ENCODE measurements at places on chromosomes 16 and 17.
A peak's percentile ranks its signal among the peaks of the same experiment; 100 is the strongest.

DNA sequence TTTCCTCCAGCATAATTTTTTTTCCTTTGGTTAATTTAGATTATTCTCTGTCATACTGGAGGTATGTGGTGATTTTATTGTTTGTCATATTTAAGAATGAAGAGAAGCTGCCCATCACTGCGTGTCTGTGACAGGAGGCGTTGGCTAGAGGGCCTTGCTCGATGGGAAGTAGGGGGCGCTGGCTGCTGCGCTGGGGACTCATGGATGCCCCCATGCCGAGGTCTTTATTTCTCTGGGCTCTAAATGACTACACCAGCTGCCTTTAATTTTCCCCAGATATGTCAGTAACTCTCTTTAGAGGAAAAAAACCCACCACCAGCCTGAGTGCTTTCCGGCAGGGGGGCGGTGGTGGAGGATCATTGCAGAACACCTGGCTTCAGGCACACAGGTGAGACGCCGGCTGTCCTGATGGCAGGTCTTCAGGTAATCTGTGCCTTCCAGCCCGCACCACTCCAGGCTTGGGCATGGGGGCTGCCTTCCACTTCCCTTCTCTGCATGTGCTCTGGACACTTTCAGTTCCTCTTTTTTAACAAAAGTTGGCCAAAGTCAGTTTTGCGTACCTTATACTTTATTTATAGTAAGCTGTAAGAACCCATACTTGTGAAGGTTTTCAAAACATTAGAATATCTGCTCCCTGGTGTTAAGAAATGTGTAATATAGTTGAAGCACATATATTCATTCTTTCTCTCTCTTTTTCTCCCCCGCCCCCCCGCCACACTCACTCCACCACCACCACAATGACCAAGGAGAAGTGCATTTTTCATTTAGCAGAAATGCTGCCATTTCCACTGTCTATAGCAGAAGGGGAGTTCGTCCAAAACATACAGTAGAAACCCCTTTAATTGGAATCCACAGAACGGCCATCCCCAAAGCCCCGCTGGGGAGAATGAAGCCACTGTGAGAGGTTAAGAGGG lies 192.7 kb downstream of the RPTOR start:
- DNase-seq = no peak

GRCh38 chr16:18800775-18801144 lies 589 bp downstream of the ARL6IP1 start:
- DNase-seq = no peak

DNA sequence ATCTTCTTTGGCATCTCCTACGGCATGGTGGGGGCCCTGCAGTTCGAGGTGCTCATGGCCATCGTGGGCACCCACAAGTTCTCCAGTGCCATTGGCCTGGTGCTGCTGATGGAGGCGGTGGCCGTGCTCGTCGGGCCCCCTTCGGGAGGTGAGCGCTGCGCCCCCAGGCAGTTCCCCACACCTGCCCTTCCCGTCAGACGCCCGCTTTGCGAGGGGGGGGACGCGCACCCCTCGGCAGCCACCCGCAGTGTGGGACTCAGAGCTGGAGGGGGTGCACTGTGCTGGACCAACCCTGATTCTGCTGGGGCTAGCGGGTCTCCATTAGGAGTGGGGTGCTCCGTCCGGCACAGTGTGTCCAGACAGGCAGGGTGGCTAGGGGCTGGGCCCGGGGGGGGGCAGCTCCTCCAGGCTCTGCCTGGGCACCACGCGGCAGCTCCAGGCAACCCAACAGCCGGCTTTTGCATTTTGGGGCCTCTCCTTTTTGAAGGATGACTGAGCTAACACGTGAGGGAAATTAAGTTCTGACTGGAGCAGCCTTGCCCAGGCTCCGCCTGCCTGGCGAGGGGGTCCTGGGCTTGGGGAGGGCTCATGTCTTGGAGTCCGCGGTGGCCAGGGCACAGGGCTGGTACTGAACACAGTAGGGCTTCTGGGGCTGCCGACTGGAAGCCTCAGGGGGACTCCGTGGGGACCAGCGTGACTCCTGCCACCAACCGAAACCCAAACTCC lies 9.1 kb downstream of the SLC16A3 start:
- no peak for DNase-seq

- no peak for DNase-seq
Measured at GRCh38 chr17:29347831-29348629, 42.1 kb upstream of the TAOK1 start.

DNA sequence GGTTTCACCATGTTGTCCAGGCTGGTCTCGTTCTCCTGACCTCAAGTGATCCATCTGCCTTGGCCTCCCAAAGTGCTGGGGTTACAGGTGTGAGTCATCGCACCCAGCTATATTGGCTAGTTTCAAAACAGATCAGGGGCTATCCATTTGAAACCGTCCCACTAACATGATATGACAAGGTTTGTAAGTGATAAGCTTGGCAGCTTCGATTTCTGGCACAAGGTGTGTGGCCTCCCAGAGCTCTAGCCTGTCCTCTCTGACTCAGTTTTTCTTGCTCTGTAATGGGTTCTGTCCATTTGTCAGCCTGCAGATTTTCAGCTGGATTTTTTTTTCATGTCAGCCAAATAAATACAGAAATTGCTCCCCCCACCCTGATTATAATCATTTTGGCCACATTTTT lies 31.8 kb upstream of the TENT4B start:
- DNase-seq = no peak

GRCh38 chr17:21357696-21358656 lies 18.2 kb upstream of the KCNJ12 start:
- DNase-seq = no peak

GRCh38 chr17:75194879-75195278 lies 10.6 kb upstream of the NUP85 start:
- DNase-seq = no peak

GRCh38 chr17:51166987-51167931 lies 1.0 kb downstream of the NME2 start:
- peak; percentile 63 for DNase-seq

All from LoVo (cell line).